ENCODE measurements at places on chromosomes 5 and 9.

DNA sequence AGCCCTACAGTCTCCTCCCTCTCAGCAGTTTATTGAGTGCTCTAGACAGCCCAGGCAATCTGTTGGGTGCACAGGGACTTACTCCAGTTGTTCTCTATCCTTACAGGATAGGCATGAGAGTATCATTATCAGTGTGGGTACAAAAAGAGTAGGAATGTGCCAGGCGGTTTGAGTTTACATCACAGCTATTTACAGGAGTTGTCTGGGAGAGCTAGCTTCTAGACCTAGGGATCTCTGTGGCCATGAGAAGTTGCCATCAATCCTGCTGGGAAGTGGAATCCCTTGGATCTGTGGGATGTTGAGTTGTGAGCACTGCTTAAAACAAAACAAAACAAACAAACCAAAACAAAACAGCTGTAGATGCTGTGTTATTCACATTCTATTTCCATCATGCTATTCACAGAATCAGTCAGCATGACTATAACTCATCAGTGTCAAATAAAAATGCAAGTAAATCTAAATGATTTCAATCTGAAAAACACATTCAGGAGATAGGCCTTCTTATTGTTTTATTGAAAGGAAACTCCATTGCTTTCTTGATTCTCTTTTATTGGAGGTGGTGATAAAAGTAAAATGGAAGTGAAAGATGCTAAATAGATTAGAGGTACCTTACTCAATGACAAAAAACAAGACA is 552.4 kb upstream of the ZNF608 start:
- no peak for DNase-seq

GRCh38 chr9:98995971-98996504 is 52.3 kb downstream of the COL15A1 start:
- no peak for DNase-seq

- no peak for DNase-seq
These were observed 30.9 kb downstream of the PDE6A start for GRCh38 chr5:149913436-149914419.

- DNase-seq = no peak
These were observed 2.8 kb downstream of the HSPA5 start for GRCh38 chr9:125238127-125238914.

DNA sequence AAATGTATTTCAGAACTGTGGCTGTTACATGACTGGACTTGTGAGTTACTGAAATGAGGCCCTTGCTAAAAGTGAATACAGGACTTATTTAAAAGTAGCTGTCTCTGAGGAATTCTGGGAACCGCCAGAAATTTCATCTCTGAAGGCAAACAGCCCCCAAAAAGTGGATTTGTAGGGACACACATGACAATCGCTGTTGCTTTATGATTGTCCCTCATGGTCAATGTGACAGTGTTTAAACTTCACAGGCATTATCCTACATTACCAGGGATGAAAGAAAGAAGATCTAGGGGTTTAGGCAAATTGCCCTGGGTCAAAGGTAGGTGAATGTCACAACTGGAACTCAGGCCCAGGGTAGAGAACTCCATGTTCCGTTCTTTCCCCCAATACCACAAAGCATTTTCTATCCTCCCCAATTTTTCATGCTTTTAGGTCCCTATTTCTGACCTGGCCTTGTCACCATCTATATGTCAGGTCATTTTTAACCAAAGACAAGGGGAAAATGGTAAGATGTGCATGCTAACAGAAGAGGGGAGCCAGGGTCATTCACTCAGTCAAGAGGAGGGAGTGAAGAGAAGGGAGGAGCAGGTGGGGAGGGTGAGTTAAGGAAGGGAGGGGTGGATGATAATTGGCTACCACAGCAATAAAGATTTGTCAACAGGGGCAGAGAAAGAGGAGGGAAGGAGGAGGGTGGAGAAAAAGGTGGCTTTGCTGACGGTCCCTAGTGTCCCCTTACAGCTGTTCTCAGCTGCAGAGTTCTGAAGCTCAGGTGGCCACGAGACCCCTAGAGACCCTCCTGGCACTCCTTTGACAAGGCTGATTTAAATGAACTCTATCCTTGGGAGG is 57.8 kb upstream of the GLRX start:
- DNase-seq = no peak

GRCh38 chr5:56615361-56616153 is 199.8 kb upstream of the MAP3K1 start:
- DNase-seq = no peak

- DNase-seq = no peak
These were observed 48.2 kb downstream of the CSNK1A1 start for GRCh38 chr5:149503006-149503405.

DNA sequence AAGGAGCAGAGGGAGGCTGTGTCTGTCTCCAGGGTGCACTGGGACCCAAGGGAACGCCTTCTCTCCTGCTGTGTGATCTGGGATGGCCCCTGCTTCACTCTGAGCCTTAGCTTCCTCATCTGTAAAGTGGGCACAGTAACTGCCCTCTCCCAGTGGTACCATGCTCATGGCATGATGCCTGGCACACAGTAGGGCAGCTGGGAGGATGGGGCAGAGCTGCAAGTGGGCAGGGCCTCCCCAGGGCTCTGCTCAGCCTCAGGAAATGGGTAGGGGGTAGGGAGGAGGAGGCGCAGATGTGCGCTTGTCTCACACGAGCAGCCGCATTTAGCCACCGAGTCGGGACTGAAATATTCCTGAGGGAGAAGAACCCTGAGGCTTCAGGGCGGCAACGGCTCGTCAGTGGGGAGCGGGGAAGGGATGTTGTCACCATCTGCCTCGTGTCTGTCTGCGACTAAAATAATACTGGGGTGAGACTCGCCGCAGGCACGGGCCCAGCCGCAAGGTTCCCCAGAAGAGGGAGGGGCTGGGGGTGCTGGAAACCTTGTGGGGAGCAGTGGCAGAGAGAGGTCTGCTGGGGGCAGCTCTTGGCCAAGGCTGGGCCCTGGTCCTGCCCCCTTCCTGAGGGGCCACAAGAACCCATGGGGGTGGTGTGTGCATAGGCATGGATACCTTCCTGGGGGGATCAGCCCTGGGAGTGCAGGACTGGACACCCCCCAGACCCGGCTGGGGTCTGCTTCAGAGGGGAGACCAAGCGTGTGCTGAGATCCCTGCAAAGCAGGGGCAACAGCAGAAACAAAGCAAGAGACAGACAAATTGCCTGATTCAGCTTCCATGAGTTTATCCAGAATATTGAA is 55.2 kb upstream of the PSD2 start:
- no peak for DNase-seq

- DNase-seq = no peak
These were observed 11.7 kb downstream of the RBM22 start for GRCh38 chr5:150689120-150689519.

DNA sequence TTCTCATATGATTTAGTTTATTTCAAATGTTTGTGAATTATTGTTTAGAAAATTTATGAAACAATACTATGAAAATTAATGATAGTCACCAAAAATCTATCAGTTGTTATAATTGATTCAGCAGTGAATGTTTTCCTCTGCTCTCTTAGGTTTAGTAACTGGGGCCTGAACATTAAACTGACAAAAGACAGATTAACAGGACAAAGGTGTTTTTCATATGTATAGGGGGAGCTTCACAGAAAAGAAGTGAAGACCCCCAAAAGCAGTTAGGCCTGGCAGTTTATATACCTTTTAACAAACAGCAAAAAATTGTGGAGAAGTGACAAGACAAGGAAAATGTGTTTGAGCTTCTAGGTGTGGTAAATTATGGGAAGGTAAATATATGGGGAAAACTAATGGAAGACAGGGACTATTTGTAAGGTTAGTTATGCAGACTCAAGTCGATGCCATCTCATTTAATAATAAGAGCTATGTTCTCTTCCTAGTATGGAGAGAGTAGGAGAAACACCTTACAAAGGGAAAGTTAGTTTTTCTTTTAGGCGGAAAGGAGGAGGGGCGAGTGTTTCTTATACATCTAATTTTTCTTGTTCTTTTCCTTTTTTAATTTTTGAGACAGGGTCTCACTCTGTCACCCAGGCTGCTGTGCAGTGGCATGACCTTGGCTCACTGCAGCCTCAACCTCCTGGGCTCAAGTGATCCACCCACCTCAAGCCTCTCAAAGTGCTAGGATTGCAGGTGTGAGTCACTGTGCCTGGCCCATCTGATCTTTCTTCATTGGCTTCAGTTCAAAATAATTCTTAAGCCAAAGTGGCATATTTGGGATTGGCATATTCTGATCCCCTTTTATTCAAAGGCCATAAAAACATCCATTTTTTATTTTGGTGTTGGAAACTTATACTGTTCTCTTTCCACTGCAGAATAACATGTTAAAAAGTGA is 77.8 kb downstream of the C9orf153 start:
- DNase-seq = no peak

- DNase-seq = no peak
These were observed 119.1 kb upstream of the TBC1D2 start for GRCh38 chr9:98374385-98375051.

- no peak for DNase-seq
These were observed 92.3 kb downstream of the RAPGEF6 start for GRCh38 chr5:131542723-131543122.

DNA sequence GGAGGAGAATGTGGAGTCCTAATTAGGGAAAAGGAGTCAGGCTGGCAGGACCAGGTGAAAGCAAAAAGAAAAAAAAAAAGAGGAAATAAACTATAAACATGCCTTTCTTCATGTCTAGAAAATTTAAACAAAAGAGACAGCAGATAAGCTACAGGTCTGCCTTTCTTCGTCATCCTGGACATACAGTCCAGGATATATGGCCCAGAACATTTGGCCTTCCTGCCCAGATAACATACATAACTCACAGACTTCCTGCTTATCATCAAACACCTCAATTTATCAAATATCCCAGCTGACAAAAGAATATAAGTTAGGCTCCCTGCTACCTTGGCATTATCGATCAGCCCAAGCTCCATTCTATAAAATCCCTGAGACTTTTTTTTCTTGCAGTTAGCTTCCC is 11.2 kb downstream of the BTNL8 start:
- DNase-seq = no peak

Measured in ascending aorta (tissue), 2 donors.